H1 (cell line): ENCODE measurements at places on chromosomes 6 and 20.
A peak's percentile ranks its signal among the peaks of the same experiment; 100 is the strongest.

- no peaks in the 10 kb centered on the region for H3K27me3 ChIP-seq
- no peak for DNase-seq
- H3K4me1 ChIP-seq, result 0 out of 2 replicates have a peak, but pooled peaks cover 3% of the 10 kb centered on the region
- no peak overlapping the region for H3K4me3 ChIP-seq
- no peaks in the 10 kb centered on the region; the same call in 1 of the 2 replicates for H3K36me3 ChIP-seq
- no peak overlapping the region for H3K27ac ChIP-seq
Observed at GRCh38 chr20:15555913-15556312, 1017.3 kb downstream of the KIF16B start.

GRCh38 chr6:157586088-157586414 lies 205.1 kb downstream of the ZDHHC14 start:
- no peak for DNase-seq
- no peaks in the 10 kb centered on the region for H3K4me1 ChIP-seq
- H3K36me3 ChIP-seq, result no peaks in the 10 kb centered on the region

- peaks cover 7% of the 10 kb centered on the region for H3K4me1 ChIP-seq
- no peak for DNase-seq
- H3K4me3 ChIP-seq, result no peak overlapping the region
- H3K27me3 ChIP-seq, result peaks cover 3% of the 10 kb centered on the region
- no peak overlapping the region for H3K27ac ChIP-seq
- H3K36me3 ChIP-seq, result no peaks in the 10 kb centered on the region
Observed at GRCh38 chr20:32539817-32540675, 45.1 kb downstream of the NOL4L start.

- H3K27ac ChIP-seq, result no peak overlapping the region
- DNase-seq, result no peak
- no peak overlapping the region for H3K4me3 ChIP-seq
- H3K4me1 ChIP-seq, result no peaks in the 10 kb centered on the region
Observed at GRCh38 chr6:78700991-78701390, 166.4 kb upstream of the IRAK1BP1 start.

GRCh38 chr6:2633736-2634135 lies 117.0 kb downstream of the MYLK4 start:
- peak overlapping the region; percentile 60 for H3K4me3 ChIP-seq
- DNase-seq, result no peak
- H3K27me3 ChIP-seq, result no peaks in the 10 kb centered on the region
- no peak overlapping the region for H3K27ac ChIP-seq
- H3K4me1 ChIP-seq, result peaks cover 3% of the 10 kb centered on the region; the same call in 1 of the 2 replicates

GRCh38 chr6:149933036-149933435 lies 8.8 kb upstream of the ULBP2 start:
- no peak overlapping the region for H3K4me3 ChIP-seq
- no peak for DNase-seq
- no peak overlapping the region for H3K27ac ChIP-seq
- H3K27me3 ChIP-seq, result peaks cover 38% of the 10 kb centered on the region

DNA sequence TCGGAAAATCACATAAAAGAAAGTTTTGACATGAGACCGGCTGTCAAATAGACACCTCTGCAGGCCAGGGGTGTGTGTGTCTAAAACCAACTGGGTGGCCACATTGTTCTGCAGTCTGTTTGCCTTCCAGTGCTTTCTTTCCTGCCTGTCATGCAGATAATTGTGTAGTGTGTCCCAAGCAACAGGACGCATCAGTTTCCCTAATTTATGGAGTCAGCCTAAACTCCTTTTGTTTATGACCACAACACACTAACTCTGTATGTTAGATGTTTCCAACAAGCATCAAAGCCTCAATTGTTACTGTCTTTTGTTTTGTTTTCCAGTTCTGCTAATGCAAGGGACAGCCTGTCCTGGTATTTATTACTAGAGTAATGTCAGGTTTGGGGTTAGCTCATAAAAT lies 205.7 kb downstream of the ATXN1 start:
- H3K36me3 ChIP-seq, result no peaks in the 10 kb centered on the region
- no peaks in the 10 kb centered on the region for H3K4me1 ChIP-seq
- no peak overlapping the region for H3K27ac ChIP-seq
- H3K27me3 ChIP-seq, result no peaks in the 10 kb centered on the region
- no peak for DNase-seq
- H3K4me3 ChIP-seq, result no peak overlapping the region

GRCh38 chr6:113903666-113904330 lies 46.7 kb downstream of the MARCKS start:
- H3K27ac ChIP-seq, result no peak overlapping the region
- no peaks in the 10 kb centered on the region for H3K27me3 ChIP-seq
- no peaks in the 10 kb centered on the region for H3K36me3 ChIP-seq

DNA sequence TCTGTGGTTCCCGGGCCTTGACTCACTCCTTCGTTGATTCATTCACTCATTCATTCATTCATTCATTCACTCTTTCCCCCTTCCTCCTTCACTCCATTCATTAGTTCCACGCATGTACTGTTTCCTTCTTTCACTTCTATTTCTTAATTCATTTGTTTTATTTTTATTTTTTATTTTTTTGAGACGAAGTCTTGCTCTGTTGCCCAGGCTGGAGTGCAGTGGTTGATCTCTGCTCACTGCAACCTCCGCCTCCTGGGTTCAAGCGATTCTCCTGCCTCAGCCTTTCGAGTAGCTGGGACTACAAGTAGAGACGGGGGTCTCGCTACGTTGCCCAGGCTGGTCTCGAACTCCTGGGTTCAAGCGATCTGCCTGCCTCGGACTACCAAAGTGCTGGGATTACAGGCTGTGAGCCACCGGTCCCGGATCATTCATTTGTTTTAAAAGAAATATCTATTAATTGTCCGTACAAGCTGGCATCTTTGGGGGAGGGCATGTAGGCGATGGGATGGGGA lies 427 bp upstream of the NFKBIE start:
- peaks cover 2% of the 10 kb centered on the region; the same call in 1 of the 2 replicates for H3K36me3 ChIP-seq
- DNase-seq, result no peak
- peak overlapping the region; percentile 57; the same call in 1 of the 2 replicates for H3K4me3 ChIP-seq

DNA sequence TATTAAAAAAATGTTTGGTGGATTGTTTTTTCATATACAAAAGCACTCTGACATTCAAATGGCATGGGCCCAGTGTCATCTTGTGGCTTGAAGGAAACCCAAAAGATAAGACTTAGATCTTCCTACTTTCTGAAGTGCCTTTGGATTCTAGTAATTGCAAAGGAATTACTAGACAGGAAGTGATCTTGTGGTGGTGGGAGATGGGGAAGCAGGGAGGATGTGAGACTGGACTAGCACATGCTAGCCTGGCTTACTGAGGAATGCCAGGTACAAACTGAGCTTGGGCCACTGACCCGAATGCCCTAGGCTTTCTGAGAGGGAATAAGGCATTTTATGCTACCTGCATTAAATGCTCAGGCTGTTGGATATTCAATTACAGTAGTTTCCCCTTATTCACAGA lies 59.0 kb downstream of the AFG1L start:
- no peaks in the 10 kb centered on the region for H3K4me1 ChIP-seq
- H3K36me3 ChIP-seq, result no peaks in the 10 kb centered on the region
- H3K27ac ChIP-seq, result no peak overlapping the region
- DNase-seq, result no peak

DNA sequence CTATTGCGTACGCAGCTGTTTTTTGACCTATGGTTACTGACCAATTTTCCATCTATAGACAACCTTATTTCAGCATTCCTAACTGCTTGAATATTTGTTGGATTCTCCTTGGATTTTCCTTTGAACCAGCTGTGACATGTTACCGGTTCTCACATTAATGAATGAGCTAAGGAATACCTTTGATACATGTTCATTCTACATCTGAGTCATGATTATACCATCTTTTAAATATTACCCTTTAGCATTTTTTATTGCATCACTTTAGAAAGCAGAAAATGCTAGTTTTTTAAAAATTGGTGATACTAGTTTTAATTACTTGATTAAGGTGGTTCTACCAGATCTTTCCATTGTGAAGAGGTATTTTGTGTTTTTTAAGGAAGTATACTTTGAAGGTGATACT lies 1.9 kb upstream of the IGF2R start:
- no peak overlapping the region for H3K4me3 ChIP-seq
- no peaks in the 10 kb centered on the region for H3K27me3 ChIP-seq
- DNase-seq, result no peak
- peaks cover 5% of the 10 kb centered on the region; the same call in 1 of the 2 replicates for H3K4me1 ChIP-seq

DNA sequence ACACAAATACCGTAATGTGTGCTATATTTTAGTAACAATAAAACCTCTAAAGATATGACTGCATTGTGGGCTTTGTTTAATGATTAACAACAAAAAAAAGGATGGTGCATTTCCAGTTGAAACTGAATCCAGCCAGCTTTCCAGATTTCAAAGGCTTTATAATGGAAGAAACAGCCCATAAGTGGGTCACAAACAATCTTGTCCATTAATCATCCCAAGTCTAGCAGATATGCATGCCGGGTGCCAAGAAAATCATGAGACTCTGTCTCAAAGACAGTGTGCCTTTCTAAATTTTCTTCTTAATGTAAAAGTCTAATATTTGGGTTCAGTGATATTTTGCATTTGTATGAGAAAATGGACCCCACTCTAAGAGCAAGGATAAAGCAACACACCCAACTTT lies 20.6 kb upstream of the LAMP5 start:
- H3K4me1 ChIP-seq, result no peaks in the 10 kb centered on the region
- no peaks in the 10 kb centered on the region for H3K27me3 ChIP-seq
- no peak overlapping the region for H3K4me3 ChIP-seq
- no peak overlapping the region for H3K27ac ChIP-seq
- H3K36me3 ChIP-seq, result no peaks in the 10 kb centered on the region
- DNase-seq, result no peak

DNA sequence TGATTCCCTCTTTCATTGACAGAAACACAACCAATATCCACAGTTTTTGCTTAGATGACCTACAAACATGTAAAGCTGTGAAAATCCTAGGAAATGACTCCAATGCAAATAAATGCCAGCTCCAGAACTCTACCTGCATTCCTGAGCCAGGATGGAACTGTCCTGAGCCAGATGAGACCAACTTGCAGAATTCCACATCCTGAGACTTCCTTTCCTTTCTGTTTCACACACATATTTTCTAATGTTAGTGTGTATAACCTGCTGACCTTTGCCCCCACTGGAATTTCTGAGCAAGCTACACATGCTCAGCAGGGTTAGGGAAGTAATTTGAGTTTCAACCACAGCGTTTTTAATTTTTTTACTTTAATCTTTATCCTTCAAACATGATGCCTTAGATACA lies 69.6 kb upstream of the ADGRF1 start:
- no peaks in the 10 kb centered on the region for H3K27me3 ChIP-seq
- H3K4me1 ChIP-seq, result peaks cover 7% of the 10 kb centered on the region
- no peaks in the 10 kb centered on the region for H3K36me3 ChIP-seq

DNA sequence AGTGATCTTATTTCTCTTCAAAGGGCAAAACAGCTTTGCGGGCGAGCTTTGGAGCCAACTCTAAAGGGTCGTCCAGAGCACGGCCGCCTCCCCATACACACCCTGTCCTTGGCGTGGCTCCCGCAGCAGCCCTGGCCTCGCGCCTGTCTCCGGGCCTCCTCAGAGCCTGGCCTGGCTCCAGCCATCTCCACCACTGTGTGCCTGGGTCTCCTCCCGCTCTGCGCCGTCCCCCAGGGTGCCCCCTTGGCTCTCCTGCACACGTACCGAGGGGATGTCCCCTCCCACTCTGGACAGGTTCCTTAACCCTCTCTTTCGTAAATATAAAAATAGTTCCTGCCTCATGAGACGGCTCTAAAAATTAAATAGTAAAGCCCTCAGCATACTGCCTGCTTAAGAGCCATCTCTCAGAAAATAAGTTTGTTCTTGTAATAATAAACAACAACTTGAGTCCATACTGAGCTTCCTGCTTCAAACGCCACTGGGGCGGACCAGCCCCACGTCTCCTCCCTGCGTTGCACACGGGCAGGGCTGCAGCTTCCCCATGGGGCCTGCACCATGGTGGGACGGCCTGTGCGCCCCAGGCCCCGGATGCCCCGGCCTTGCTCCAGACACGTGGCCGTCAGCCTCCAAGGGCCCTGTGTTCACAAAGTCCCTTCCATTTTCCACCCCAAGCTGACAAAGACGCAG lies 226.2 kb downstream of the TTLL2 start:
- H3K36me3 ChIP-seq, result no peaks in the 10 kb centered on the region
- H3K4me1 ChIP-seq, result no peaks in the 10 kb centered on the region; the same call in 1 of the 2 replicates
- no peak overlapping the region for H3K4me3 ChIP-seq
- no peaks in the 10 kb centered on the region for H3K27me3 ChIP-seq
- no peak overlapping the region for H3K27ac ChIP-seq

DNA sequence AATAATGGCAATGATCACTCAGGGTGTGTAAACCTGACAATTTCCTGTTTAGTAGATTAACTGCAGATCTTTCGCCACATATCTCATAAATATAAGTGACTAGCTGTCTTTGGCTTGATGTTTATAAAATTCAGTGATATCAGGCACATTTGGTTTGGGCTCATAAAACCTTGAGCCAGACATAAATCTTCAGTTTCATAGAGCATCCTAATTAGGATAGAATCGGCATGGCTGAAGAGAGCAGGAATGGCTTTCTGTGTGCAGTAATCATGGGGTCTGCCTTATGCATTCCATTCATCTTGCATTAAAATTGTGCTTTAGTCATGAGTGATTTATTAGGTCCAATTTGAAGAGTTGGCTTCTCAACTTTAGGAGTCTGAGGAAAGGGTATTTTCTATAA lies 27.2 kb downstream of the AIG1 start:
- DNase-seq, result no peak
- no peak overlapping the region for H3K27ac ChIP-seq
- no peak overlapping the region for H3K4me3 ChIP-seq
- H3K27me3 ChIP-seq, result no peaks in the 10 kb centered on the region
- H3K36me3 ChIP-seq, result no peaks in the 10 kb centered on the region

- no peak overlapping the region for H3K27ac ChIP-seq
- H3K36me3 ChIP-seq, result no peaks in the 10 kb centered on the region
- no peak for DNase-seq
- no peak overlapping the region for H3K4me3 ChIP-seq
- H3K27me3 ChIP-seq, result no peaks in the 10 kb centered on the region
Observed at GRCh38 chr20:6644813-6645628, 122.5 kb upstream of the BMP2 start.

- no peaks in the 10 kb centered on the region for H3K27me3 ChIP-seq
- H3K4me3 ChIP-seq, result no peak overlapping the region
- H3K4me1 ChIP-seq, result no peaks in the 10 kb centered on the region
- H3K27ac ChIP-seq, result no peak overlapping the region
Observed at GRCh38 chr6:157927011-157927410, 54.7 kb upstream of the SYNJ2 start.

DNA sequence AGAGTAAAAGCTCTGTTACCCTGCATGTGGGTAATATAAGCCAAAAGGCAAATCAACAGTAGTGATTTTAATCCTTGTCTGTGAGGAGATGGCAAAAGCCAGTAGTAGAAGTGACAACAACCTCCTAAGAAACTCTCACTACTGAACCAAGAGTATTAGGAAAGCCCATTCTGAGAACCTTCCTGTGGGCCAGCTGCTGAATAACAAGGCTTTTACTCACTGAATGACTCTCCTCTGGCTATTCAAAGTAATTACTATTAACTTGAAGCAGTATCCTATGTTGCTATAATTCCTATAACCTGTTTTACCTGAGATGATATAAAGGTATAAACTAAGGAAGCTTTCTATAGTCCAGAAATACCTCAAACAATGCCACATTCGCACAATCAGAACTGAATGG lies 55.1 kb downstream of the CHD6 start:
- H3K4me1 ChIP-seq, result no peaks in the 10 kb centered on the region
- H3K36me3 ChIP-seq, result no peaks in the 10 kb centered on the region
- DNase-seq, result no peak
- H3K27me3 ChIP-seq, result no peaks in the 10 kb centered on the region
- H3K27ac ChIP-seq, result no peak overlapping the region
- no peak overlapping the region for H3K4me3 ChIP-seq
